HEK293T (cell line): ENCODE measurements at places on chromosomes 12 and 14.
A peak's percentile ranks its signal among the peaks of the same experiment; 100 is the strongest.

DNA sequence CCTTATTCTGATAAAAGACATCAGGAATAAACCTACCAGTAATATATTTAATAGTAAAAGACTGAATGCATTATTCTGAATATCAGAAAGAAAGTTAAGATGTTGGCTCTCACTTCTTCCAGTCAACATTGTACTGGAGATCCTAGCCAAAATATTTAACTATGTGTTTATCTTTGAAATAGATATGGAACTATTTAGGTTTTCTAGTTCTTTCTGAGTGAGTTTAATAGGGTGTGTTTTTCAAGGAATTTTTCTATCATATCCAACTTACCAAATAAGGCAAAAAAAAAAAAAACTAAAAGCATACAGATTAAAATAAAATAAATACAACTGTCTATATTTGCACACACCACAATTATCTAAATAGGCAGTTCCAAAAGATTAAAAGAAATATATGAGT, 478.9 kb upstream of the LMO3 start:
- DNase-seq: no peak

- DNase-seq: no peak
Measured at GRCh38 chr14:80669426-80669825, 272.1 kb downstream of the CEP128 start.

DNA sequence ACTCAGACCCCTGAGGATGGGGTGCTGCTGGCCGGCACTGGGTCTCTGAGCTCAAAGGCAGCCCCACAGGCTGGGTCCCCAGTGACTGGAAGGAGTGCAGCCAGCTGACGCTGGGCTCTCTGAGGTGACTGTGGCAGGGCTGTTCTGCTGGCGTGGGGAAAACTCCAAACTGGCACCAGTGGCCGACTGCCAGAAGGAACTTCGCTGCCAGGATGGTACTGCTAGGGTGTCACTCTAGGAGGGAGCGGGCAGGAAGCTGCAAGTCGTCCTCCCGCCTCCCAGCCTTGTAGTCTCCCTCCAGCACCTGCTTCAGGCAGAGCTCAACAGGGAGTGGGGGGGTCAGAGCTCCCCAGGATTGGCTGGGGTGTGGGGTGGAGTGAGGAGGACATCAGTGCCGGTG, 41.3 kb downstream of the CDC42BPB start:
- DNase-seq: no peak

GRCh38 chr12:95055057-95055456, 18.4 kb downstream of the NR2C1 start:
- no peak for DNase-seq

GRCh38 chr12:89082370-89082753, 269.9 kb downstream of the DUSP6 start:
- no peak for DNase-seq

- peak; percentile 61 for DNase-seq
Measured at GRCh38 chr12:71503579-71504391, 64.2 kb downstream of the LGR5 start.

- DNase-seq: peak; percentile 20
Measured at GRCh38 chr12:62724947-62725451, 210.0 kb downstream of the PPM1H start.

- DNase-seq: no peak
Measured at GRCh38 chr14:76782885-76783566, 21.8 kb downstream of the VASH1 start.

- no peak for DNase-seq
Measured at GRCh38 chr14:24053548-24054323, 1.9 kb downstream of the CARMIL3 start.

- no peak for DNase-seq
Measured at GRCh38 chr12:41459906-41460214, 271.7 kb downstream of the PDZRN4 start.

DNA sequence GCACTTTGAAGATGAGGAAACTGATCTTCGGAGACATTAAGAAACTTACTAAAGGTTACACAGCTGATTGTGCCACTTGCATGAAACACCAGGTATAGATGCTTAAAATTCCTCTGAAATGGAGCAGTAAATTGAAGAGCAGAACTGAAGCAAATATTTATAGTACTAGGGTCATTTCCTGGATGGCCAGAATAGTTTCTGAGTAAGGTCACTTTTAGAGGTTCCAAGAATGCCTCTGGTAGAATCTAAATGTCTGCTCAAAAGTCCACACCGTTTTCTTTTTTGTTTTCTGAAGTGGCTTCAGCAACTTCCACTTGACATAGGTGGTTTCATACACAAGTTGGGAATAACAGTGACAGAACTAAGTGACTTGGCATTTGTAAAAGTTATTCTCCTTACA, 19.4 kb downstream of the TPH2 start:
- no peak for DNase-seq

GRCh38 chr14:105908481-105908911, 382.1 kb downstream of the TMEM121 start:
- no peak for DNase-seq

DNA sequence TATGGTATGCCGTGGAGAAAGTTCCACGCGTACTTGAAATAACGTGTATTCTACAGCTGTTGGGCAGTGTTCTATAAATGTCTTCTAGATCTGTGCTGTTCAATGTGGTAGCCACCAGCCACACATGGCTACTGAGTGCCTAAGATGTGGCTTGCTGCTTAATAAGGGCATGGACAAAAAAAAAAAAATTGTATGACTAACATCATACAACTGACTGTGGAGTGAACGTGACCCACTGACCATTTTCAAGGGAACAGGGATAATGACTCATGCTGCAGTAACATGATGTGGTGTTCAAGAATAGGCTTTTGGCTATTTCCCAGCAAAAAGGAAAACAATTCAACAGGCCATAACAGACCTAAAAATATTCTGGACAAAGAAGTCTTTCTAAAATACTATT, 13.0 kb downstream of the ATG14 start:
- DNase-seq: no peak

DNA sequence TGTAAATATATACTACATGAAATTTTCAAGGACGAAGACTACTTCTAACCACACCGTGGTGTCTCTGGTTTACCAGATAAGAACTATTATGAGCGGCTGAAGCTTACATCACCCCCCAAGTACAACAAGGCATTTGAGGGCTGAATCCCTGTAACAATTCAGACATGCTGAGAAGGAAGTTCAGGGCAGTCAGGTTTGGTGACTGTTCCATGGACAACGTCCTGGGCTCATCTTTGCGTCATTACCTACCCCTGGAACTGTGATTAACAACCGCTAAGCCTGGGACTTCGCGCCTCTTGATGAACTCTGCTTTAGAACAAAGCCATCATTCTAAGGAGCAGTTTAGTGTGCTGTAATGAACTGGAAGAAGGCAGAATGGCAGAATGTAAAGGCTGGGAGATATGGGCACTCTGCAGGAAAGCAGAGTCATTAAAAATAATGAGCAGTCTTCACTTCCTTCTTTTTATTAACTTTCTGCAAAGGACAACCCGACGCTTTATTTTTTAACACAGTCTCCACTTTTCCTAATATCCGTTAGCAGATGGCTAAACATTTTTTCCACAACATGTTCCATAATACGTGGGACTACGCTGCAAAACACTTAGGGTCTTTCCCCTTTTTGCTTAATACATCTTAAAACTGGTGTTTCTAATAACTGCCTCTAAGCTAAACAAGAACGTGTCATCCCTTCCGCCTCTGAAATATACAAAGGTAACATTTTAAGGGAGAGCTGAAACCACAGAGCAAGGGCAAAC, 263.2 kb downstream of the ADAMTS20 start:
- peak; percentile 9 for DNase-seq

- no peak for DNase-seq
Measured at GRCh38 chr14:73732006-73732405, 17.8 kb upstream of the PNMA1 start.

- DNase-seq: no peak
Measured at GRCh38 chr14:102902086-102902485, 20.4 kb upstream of the AMN start.

DNA sequence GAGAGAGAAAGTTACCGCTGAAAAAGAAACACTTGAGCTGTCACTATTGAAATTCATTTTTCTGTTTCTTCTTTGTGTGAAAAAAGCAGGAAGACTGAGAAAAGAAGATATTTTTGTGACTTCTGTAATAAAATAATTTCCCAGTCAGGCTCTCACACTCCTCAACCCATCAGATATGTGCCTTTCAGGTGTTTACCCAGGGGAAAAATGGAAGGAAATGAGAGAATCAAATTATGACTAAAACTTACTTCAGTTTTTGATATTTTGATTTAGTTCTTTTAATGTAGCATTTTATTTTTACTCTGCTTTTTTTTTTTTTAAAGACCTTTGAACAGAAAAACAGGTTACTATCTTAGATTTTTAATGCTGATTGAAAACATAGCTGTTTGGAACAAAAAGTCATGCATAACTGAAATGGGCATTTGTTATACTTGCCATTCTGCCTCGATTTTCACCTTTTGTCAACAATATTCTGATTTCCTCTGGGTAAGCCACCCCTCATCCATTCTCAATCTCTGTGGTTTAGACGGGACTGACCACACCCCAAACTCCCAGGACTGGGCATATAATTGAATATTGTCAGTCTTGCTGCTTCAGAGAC, 133.2 kb upstream of the KRR1 start:
- no peak for DNase-seq

GRCh38 chr14:80313806-80314205, 102.5 kb upstream of the DIO2 start:
- no peak for DNase-seq

GRCh38 chr14:85531141-85531586, 1.2 kb downstream of the FLRT2 start:
- no peak for DNase-seq

GRCh38 chr12:122558745-122559641, 31.9 kb downstream of the KNTC1 start:
- DNase-seq: no peak

DNA sequence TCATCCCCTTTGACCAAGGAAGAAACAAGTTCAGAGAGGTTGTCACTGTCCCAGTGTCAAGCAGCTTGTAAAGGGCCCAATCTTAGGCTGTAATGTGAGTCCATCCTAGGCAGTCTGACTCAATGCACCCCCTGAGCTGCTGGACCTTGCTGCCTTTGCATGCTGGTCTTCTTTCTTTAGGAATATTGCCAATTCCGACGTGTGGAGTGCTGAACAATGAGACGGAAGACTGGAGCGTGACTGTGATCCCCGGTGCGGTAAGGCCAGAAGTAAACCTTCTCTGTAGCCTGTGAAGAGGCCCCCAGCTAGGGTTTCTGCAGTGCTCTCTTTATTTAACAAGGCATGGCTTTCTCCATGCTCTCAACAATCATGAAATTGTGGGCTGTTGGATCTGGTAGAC, 963 bp downstream of the TCTN2 start:
- no peak for DNase-seq

- peak; percentile 82 for DNase-seq
Measured at GRCh38 chr14:104827177-104828055, 26.5 kb downstream of the ZBTB42 start.

DNA sequence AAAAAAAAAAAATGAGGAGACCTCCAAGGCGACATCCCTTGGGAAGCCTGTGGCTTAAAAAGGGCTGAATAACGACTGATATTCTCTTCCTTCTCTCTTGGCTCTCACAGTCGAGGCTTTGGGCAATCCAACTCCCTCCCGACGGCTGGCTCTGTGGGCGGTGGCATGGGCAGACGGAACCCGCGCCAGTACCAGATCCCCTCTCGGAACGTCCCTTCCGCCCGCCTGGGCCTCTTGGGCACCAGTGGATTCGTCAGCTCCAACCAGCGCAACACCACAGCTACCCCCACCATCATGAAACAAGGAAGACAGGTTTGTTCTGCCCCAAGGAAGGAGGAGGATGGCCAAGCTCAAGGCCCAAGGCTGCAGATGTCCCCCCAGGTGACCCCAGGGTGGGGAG, 127.8 kb downstream of the GCH1 start:
- no peak for DNase-seq
